ENCODE measurements at places on chromosomes 3 and 15. TPM values are rescaled to one million over a fixed set of nuclear protein-coding genes. Genes with fewer than 3 reads are reported as not detected.

The SEMA4B gene
- total RNA-seq, result 13.7 TPM

The LCTL gene
- not detected for total RNA-seq

The PLA2G4D gene
- not detected for total RNA-seq

The FAM174B gene
- 2.7 TPM for total RNA-seq

The TMCO5A gene
- total RNA-seq, result not detected

The ADPRH gene
- 7.3 TPM for total RNA-seq

The NPAP1 gene
- total RNA-seq, result under 0.01 TPM

The HIGD2B gene
- total RNA-seq, result under 0.01 TPM
